H54 (cell line): ENCODE measurements at places on chromosomes 7 and 10.
A peak's percentile ranks its signal among the peaks of the same experiment; 100 is the strongest.

- no peak for DNase-seq
Observed at GRCh38 chr10:63641799-63642198, 120.6 kb downstream of the REEP3 start.

DNA sequence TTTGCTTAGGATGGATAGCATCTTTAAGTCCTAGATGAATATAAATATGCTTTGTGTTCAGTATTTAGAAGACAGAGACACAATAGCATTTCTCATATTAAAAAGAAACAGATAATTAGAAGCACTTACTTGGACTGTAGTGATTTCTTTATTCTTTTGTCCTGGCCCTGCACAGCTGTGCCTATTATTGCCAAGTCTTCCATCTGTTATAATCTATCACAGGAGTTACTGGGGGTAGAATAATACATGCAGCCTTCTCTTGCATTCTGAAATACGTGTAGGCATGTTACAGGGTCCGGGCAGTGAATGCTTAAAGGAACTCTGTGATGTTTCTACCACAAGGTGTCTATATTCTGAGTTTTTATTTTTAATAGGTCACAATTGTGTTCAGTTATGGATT is 461.5 kb upstream of the COBL start:
- no peak for DNase-seq

DNA sequence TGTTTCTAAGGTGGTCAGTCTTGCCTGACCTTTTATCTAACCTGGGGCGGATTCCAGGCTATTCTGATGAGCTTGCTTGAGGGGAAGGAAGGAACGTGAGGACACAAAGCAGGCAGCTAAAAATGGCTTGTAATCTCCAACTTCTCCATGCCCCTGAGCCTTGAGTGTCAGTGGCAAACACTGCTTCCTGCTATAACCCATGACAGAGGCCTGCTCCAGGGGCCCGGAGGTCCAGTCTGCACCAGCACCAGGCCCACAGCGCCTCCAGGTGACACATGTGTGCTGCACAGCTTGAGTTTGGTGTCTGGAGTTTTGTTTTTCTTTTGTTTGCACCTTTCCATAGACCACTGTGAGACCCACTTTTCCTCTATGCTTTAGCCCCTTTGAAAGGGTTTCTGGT is 207.9 kb downstream of the PAXIP1 start:
- DNase-seq, result no peak

DNA sequence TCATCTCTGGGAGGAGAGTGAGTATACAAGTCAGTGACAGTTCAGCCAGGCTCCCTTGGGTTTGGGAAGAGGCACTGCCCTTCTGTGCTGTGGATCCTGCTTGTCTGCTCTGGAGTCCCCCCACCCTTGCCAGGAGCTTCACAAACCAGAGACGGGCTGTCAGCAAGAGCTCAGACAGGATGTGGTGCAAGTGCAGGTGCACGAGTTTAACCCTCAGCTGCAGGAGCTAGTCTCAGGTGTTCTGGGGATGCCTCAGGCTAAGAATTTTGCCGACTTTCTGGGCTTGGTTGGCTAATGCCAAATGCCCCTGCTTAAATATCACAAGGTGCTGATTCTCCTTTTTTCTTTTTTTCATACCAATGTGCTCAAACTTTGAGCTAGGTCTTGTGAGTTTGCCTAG is 22.3 kb downstream of the ZNF783 start:
- no peak for DNase-seq

GRCh38 chr10:60444494-60445064 is 54.9 kb upstream of the ANK3 start:
- DNase-seq, result no peak

- DNase-seq, result no peak
Observed at GRCh38 chr7:133601617-133602016, 348.7 kb downstream of the EXOC4 start.

DNA sequence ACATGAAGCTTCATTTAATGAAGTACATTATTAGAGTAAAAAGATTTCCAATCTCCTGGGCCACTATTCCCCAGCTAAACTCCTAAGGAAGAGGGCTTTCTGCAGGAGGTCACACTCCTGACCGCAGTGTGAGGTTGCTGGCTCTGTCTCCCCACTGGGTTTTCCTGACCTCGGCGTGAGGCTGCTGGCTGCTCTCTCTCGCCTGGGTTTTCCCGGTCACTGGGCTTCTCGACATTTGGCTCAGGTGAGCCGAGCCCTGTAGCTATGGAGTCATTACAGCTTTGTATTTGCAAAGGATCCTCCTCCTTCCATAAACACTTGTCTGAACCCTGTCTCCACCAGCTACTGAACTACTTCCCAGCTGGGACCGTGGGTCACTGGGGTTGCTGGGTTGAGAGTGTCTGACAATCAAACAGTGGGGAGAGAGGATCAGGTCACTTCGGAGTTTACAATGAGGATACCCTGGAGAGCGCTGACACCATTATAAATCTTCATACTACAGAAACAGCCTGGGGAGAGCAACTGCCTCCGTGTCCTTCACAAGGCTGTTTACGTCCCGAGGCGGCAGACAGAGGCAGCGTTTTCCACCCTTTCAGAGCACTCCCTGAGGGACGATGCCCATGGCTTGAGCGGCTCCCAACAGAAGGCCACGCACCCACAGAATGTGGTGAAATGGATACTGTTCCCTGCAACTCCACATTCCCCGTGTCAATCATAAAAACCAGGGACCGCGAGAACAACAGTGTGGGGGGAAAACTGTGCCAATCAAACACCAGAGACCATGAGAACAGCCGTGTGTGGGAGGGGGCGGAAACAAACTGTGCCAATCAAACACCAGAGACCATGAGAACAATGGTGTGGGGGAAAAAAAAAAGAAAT is 226.2 kb downstream of the ZMYND11 start:
- no peak for DNase-seq

DNA sequence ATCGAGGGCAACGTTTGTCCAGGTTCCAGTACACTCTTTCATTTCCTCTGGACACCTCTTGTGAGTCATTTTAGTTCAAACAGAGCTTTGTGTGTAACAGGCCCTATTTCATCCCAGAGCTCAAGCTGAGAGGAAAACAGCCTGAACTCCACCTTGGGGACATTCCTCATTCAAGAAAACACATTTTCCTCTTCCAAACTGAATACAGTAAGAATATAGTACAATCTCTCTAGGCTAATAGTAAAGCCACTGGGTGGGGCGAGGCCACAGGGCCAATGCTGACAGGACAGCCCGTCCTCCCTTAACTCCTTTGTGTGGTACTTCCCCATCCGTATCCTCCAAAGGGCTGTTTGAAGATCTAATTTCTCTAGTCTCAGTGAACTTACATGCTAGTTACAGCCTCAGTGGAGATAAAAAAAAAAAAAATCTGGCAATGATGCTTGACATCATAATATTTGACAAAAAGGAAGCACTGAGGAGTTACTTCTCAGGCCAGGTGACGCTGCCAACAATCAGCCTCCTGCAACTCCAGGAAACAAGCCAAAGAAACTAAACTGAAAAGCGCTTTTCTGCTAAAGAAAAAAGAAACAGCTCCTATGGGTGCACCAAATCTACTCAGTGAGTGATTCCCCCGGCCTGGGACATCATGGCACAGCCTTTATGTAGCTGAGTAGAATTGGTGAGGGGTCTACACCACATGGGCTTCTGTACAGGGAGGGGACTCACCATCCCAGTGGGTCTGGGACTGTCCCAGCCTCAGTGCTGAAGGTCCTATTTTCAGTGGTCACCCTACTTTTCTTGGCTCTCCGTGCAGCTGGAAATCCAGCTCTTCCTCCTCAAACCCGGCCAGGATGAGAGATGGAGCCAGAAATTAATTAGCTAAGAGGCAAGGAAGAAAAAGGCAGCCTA is 238.2 kb upstream of the NEBL start:
- peak; percentile 9 for DNase-seq

DNA sequence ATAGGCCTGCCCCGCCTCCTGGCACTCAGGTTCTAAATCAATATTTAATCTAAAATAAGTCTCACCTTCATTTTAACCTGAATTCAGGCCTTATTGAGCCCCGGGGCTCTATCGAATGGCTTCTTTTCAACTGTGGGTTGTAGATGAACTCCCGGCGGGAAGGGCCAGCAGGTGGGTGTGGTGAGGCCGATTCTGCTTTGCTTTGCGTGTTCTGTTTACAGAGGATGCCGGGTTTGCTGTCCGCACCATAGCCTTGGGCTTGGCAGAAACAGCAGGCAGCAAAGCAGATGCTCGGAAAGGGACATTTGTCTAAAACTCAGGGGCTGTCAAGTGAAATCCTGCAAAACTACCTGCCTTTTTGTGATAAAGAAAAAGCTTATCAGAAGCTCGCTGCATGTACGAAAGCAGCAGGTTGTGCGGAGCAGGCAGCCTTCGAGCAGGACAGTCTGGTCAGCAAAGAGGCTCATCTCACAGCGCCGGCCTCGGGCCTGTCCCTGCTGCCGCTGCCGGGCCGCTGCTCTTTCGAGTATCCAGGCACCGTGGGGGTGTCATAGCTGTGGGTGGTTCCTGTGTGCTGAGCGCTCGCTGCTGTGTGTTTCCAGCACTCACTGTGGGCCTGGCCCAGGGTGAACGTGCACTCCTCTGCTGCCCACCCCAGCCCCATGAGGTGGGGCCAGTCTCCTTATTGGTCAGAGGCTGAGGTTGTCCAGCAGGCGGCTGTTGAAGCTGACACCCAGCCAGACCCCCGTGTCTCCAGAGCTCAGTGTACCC is 434.8 kb upstream of the FOXK1 start:
- no peak for DNase-seq

DNA sequence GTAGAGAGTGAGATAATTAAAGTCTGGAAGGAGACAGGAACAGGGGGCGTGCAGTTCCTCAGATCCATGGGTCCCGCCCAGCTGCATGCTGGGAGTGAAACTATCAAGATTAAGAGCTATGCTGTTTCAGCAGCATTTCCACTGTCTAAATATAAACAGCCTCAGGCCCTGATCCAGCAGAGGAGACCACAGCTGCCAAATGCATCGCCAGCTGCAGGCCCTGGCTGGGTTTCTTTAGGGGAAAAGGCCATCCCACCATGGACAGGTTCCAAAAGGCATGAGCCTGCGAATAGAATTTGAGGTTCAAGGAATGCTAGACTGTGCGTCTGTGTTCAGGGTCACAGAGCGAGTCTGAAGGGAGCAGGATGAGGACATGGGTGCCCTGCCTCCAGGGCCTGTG is 411.4 kb downstream of the PAXIP1 start:
- DNase-seq, result no peak

DNA sequence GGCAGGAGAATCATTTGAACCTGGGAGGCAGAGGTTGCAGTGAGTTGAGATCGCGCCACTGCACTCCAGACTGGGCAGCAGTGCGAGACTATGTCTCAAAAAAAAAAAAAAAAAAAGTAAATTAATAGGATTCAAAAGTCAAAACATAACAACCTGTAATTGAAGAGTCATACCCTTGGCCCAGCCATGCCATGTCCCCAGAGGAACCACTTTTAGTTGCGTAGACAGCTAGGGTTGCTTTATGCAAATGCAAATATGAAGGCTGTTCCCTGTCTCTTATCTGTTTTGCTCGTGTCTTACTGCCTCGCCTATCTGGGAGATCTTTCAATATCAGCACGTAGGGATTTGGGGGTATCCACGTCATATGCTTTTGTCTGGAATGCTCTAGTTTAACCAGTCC is 73.1 kb downstream of the PRKAG2 start:
- DNase-seq, result no peak

DNA sequence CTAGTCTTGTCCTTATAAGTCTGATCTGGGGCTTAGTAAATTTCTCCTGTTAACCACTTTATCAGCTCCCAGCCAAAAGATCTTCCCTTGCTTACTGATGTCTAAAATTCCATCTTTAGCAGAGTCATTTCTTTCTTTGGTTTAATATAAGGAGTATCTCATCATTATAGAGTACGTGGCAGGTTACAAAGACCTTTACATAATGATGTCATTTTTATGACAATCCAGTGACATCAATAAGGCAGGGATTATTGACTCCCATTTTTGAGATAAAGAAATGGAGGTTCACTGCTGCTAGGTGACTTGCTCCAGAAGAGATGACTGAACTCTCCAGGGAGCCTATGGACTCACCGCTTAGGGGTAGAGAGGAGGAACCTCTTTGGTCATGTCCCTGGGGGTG is 8.1 kb upstream of the IFRD1 start:
- DNase-seq, result no peak

DNA sequence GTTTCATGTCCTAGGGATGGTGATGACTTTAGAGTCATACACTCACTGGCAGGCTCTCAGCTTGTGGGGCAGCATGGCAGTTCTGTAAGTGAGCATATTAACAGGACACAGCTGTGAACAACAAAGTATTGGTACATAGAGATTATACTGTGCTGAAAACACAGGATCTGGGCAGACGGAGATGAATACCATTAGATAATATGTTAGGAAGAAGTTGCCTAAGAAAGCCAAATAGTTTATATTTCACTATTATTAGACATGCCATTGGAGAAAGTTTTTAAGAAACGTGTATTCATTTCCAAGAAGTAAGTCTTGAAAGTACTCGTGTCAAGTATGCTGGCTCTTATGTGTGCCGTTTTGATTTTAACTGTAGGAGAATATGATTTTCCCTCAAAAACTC is 274.5 kb downstream of the INHBA start:
- no peak for DNase-seq

DNA sequence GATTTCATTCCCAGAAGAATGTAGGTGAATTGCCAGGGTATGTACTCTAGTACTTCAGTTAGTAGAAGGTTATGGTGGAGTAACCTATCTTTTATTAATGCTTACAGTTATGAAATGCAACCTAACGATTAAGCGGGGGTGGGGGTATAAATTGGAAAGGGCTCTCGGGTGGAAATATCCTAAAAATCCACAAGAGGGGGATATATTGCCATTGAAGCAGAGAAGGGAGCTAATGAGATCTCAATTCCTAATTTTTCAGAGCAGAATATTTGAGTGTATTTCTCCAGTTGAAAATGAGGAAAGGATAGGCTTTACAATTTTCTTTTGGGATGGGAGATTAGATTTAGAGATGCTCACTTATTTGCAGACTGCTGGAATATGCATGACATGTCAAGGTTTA is 90.8 kb downstream of the DNAJB9 start:
- no peak for DNase-seq

DNA sequence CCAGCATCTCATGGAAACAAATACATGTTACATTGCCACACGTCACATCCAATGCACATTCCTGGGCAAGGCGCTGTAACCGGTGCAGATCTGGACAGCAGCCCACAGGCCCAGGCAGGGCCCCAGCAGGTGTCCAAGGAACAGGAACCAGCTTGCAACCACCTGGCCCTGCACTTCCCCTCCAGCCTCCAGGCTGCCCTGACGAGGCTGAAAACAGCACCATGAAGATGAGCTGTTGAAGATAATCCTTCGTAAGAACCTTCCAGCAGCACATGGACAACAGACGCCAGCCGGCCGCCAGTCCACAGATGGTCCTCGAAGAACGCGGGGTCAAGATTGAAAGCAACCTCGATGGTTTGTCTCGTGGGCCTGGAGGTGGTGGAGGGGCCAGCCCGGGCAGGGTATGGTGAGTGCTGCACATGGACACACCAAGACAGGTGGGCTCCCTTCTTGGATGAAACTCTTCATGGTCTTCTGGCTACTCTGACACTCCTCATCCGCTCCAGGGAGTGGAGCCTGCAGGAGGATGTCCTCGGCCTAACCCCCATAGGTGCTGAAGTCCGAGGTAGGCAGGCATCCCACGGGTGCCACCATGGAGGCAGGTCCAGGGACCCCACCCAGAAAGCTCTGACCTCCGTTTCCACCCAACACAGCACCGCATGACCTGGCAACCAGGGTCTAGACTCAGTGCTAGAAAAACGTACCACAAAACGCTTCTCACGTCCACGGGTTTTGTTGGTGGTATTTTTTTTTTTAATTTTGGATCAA is 22.9 kb downstream of the PDGFA start:
- no peak for DNase-seq
